K562 (cell line): ENCODE measurements at places on chromosomes 11 and 22.

DNA sequence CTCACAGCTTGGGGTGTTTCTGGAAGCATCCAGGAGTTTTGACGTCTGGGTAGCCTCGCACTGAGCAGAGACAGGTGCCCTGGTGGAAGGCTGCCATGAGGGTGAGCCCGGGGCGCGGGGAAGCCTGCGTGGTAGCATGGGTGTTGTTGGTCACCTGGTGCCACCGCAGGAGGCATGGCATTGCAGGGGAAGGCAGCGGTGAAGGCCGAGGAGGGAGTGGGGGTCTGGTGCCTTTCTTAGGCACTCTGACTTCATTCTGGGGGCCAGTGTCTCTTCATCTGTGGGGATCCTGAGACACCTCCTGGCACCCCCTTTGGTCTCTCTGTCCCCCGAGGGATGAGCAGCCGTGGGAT lies 271.2 kb downstream of the TBC1D22A start:
- no peak for DNase-seq

DNA sequence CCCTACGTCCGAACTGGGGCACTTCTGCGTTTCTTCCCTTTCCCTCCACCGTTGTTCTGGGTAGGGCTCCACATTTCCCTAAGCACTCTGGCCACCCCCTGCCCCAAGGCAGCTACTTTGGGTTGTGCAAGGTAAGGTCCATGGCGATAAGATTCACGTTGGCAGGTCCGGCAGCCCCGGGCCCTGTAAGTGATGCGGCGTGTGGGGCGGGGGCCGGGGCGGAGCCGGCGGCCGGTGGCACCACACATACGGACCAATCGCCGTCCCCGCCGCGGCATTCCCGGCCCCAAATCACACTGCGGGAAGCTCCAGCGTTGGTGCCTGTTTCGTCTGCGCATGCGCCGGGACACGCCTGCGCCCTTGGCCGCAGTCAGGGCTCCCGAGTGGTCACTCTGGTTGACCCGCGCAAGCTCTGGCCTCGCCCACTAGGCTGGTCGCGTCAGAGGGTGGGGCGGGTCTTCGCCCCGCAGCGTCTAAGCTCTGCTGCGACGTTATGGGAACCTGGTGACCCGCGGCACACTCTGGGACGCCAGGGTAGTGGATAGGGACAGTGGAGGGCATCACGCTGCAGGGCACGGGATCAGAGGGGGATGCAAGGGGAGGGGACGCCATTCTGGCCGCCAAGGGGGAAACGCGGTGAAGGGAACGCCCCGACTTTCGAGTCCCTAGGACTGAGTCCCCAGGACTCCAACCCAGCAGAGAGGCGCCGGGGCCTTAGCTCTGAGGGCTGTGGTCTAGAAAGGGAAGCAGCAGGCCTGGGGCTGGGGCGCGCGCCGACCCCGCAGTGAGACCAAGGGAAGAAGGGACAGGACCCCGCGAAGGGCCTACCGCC lies 1.6 kb downstream of the FADS1 start:
- peak; percentile 90 for DNase-seq

DNA sequence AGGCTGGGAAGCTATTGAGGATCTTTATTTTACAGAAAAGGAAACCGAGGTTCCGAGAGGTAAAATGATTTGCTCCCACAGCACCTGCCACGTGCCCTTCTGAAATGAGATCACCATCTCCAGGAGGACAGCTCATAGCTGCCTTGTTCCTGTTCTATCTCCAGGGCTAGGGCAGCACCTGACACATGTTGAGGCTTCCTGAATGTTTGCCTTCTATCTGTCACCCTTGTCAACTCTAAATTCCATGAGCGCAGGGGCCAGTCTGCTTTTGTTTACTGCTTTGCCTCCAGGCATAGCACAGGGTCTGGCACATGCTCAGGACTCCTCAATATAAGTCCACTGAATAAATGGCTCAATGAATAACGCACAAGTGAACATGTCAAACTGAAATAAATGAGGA lies 24.1 kb downstream of the ASCC2 start:
- no peak for DNase-seq

DNA sequence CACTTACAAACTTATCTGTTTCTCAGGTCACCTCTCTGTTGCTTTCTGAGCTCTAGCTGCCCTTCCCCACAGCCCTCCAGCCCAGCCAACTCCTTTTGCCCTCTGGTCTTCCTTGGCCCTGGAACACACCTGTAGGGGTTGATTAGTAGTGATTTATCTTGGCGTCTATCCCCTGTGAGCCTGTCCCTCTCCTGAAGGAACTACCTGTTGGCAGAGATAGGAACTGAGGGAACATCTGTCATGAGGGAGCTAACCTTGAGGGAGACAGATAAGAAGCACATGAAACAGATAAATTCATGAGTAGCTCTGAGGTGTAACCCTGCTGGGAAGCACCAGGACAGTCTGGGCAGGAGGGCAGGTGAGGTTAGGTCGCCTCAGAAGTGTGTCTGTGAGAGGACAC lies 38.9 kb downstream of the CABIN1 start:
- DNase-seq, result peak; percentile 14
